ENCODE measurements at places on chromosomes 6 and 20.

DNA sequence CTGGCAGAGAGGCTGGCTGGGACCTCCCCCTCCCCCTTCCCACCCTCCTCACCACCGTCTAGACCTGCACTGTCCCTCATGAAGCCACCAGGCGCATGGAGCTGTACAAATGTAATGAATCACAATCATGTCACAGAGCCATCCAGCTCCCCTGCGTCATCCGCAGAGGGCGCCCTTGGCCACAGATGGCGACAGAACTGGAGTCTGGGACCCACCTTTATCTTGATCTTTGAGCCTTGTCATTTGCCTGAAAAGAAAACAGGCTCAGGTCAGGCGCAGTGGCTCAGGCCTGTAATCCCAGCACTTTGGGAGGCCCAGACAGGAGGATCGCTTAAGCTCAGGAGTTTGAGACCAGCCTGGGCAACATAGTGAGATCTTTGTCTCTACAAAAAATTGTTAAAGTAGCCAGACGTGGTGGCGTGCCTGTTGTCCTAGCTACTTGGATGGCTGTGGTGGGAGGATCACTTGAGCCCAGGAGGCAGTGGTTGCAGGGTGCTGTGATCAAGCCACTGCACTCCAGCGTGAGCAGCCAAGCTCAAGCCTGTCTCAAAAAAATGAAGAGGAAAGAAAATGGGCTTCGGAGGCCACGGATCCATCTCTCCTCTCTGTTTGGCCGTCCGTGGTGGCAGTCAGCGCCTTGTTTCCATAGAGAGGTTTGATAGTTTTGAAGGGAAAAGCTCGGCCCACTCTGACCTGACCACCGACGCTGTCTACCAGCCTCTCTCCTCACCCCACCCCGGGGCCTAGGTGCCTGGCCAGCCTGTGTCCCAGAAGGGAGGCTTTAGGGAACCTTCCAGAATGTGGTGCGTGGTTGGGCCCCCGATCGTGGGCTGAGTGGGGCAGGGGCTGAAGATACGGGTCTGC is 6.2 kb downstream of the COL9A3 start:
- no peak for DNase-seq

DNA sequence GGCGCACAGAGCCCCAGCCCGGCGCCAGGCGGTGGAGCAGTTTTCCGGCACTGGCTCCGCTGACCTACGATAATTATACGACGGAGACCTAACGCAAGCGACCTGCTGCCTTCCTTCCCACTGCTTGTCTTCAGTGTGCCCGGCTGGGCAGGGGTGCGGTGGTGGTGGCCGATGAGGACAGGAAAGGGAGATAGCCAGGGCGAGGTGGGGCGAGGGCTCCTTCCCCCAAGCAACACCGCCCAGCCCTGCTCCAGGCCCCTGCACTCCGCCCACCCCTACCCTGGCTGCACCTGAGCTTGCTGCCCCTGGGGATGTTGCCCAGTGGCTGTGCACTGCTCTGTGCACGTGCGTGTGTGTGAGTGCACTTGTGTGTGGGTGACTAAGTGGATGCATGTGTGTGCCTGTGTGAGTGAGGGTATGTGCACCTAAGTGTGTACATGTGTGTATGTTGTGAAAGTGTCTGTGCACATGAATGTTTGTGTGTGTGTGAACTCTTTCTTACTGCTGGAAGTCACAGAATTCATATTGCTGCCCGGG is 42.6 kb upstream of the IRF4 start:
- no peak for DNase-seq

GRCh38 chr6:141700819-141701218 is 431.9 kb upstream of the GJE1 start:
- no peak for DNase-seq

DNA sequence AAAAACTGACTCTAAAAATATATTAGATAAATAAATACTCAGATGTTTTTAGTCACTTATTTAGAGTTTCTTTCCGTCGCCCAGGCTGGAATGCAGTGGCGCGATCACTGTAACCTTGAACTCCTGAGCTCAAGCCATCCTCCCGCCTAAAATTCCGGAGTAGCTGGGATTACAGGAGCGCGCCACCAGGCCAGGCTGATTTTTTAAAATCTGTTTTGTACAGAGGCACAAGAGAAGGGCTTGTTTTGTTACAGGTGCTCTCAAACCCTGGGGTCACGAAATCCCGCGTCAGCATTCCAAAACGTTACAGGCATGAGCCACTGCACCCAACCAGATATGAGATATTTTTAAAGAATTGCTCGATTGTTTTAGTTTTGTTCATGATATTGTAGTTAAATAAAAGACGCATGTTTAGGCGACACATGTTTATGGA is 40.7 kb upstream of the BTN3A2 start:
- no peak for DNase-seq

GRCh38 chr6:86526238-86526637 is 411.1 kb upstream of the HTR1E start:
- no peak for DNase-seq

DNA sequence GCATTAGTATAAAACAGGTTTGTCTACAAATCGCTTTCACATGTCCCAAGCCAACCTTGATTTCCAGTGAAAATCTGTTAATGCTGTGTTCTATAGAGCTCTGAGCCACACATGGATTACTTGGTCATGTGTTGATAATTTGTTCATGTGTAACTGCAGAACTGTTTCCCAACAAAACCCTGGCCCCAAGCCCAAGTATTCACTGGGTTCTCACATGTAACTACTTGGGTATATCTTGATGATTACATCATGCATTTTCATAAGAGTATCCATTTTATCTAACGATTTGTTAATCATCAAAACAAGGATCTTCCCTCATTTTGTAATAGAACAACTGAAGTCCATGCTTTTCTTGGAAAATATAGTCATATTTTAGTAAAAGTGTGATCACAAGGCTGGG is 657.6 kb downstream of the PRKN start:
- no peak for DNase-seq

DNA sequence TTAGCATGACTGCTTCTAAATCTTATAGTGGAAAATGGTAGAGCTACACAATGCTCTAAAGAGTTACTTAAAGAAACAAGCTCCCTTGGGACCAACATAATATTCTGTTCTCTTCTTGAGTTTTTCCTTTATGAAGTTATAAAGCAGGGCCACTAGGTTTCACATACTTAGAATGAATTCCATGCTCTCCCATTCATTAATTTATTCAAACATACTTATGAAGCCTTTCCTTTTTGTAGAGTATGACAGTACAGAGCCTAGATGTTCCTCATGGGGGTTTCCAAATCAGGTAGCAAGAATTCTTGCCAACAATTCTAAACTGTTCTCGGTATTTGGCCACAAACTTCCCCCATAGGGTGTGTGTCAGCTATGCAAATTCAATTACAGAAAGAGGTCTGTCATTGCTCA is 20.6 kb upstream of the FABP7 start:
- DNase-seq, result no peak

GRCh38 chr6:164337024-164337924 is 922.8 kb downstream of the QKI start:
- DNase-seq, result no peak

DNA sequence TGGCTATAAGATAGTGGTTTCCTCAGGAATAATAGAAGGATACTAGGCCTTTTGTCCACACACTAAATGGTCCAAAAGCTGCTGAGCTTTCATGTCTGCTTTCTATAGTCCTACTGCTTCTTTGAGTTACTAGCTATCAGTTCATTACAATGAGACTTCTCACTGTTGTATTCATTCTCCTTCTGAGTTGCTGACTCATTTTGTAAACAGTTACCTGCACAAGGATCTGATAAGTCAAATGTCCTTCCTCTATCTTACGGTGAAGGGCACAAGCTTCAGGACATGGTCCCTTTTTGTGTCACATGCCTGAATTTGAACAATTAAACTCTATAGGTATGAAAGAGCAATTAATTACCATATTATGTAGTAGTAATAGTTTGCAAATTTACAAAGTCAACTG is 90.5 kb downstream of the MAN1A1 start:
- no peak for DNase-seq

- no peak for DNase-seq
These were observed 365.8 kb upstream of the HSF2 start for GRCh38 chr6:122033564-122034181.

DNA sequence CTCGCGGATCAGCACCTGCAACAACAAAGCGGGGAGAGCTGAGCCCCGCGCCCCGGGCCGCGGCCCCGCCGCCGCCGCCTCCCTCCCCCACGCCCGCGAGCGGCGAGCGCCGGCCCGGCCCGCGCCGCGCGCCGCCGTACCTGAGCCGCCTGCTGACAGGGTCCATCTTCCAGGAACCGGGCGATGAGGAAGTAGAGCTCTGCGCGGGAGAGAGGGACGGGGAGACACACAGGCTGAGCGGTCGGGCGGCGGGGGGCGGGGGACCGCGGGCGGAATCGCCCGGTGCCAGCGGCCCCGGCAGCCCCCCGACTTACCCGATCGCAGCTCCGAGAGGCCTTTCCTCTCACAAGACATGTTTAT is 359 bp downstream of the PHIP start:
- DNase-seq, result no peak

DNA sequence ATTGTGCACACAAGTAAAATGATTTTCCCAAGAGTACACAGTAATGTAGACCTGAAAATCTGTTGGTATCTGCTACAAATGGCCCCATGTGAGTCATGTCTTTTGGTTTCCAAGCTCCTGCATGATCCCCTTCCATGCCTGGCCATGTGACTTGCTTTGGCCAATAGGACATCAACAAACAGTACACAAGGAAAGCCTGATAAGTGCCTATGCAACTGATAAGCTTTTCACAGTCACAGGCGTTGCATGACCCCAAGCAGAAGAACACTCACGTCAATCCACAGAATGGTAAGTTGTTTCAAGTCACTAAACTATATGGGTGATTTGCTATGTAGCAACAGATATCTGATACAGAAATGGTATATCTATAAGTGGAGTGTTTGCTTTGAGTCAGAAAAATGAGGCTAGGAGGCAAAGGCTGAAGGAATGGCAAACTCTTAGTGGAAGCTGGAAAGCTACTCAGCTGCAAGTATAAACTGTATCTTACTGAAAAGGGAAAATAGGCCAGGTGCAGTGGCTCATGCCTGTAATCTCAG is 160.1 kb upstream of the BEND3 start:
- no peak for DNase-seq

DNA sequence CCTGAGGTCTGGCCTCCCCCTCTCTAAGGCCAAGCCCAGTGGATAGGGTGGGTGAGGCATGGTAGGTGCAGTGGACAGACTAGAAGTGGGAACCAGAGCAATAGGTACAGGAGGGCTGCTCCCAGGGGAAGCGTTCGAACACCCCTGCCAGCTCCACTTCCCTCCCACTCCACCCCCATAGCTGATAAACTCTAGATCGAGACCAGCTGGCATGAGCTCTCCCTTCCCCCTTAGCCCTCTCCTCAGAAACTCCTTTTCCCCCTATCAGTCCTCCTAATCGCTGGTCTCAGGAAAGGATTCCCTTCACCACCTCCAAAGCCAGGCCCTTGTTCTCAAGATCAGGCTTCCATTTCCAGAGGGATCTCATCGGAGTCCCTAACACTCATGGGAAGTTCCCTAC is 6.0 kb upstream of the FAM83C start:
- no peak for DNase-seq

- DNase-seq, result no peak
These were observed 9.0 kb downstream of the ACTR5 start for GRCh38 chr20:38757145-38757775.

DNA sequence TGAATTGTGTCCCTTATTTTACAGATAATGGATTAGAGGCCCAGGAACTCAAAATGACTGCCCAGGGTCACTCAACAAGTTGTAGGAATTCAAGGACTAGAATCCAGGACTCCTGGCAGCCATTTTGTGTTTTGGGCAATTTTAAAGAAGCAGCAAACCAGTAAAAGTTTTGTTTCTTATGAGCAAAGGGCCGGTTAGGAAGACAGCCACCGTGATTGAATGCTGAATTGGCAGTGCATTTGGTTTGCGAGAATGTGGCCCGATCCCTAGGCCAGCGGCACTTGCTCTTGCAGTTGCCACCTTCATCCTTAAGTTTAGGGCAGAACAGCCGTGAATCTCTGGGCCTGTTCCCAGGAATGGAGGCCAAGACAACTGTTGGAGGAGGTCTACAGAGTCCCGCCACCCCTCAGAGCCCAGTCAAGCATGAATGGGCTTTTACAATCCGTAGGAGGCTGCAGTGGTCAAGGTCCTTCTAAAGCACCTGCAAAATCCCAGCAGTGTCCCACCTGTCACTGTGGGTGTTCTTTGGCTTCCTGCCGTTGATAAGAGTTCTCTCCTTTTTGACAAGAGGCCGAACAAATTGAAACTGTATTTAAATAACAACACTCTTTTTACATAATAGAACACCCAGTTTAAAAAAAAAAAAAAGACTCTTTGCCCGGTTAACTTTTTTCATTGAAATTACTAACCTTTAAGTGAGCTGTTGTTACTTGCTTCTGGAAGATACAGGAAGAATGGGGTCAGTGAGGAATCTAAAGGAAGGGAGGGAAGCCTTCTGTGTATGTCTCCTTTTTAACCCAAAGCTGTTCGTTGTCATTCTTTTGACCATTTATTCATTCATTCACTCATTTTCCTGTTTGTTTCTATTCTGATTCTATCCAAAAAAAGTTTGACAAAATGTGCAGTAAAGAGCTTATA is 68.7 kb downstream of the PHACTR2 start:
- DNase-seq, result no peak

- no peak for DNase-seq
These were observed 222.7 kb upstream of the FOXA2 start for GRCh38 chr20:22807045-22807444.

DNA sequence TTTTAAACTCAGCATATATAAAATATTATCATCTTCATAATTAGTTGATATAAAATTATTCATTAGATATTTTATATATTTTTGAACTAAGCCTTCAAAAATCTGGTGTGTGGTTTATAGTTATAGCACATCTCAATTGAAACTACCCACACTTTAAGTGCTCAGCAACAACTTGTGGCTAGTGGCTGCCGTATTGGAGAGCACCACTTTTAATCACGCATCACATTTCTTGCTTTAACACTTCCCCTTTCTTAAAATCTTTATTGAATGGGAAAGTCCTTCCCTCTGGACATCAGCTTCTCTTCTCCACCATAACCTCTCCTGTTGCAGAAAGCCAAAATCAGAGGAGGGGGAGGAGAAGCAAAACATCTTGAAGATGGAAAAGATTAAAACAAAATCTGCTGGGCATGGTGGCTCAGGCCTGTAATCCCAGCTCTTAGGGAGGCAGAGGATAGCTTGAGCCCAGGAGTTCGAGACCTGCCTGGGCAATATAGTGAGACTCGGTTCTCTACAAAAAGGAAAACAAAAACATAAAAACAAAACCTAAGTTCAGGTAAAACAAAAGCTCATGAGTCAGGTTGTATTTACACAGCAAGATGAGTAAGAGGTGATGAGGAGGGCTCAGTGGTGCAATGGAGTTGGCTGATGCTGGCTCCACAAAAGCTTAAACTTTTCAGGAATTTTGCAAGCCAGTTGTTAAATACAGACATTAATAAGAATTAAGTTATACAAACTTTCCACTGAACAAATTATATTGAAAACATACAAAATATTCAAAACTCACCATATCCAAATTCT is 237.0 kb upstream of the SUPT3H start:
- DNase-seq, result no peak

GRCh38 chr6:76856065-76856464 is 607.2 kb downstream of the HTR1B start:
- DNase-seq, result no peak

GRCh38 chr20:25047766-25048165 is 10.2 kb downstream of the ACSS1 start:
- no peak for DNase-seq
